KBM-7 (cell line): ENCODE measurements at places on chromosomes 2 and 18.

GRCh38 chr2:149068996-149069888, 30.7 kb downstream of the LYPD6B start:
- DNase-seq = no peak

DNA sequence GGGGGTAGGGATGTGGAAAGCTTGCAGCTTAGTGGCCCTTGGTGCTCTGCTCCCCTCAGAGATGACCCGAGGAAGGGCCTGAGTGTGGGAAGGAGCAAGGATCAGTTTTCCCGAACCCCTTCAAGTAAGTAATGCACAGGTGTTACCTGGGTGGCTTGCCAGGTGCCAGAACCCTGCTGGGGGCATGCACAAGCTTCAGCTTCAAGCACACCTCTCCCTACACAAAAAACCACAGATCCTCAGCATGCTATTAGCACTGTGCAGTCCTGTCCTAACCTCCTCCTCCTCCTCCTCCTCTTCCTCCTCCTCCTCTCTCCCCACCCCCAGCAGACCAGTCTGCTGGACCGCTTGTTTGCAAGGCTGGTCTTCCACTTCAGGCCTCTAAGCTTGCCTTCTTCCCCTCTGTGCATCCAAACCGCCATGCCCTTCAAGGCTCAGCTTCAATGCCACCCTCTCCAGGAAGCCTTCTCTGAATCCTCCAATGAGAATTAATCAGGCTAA, 114.8 kb downstream of the ACAA2 start:
- no peak for DNase-seq

DNA sequence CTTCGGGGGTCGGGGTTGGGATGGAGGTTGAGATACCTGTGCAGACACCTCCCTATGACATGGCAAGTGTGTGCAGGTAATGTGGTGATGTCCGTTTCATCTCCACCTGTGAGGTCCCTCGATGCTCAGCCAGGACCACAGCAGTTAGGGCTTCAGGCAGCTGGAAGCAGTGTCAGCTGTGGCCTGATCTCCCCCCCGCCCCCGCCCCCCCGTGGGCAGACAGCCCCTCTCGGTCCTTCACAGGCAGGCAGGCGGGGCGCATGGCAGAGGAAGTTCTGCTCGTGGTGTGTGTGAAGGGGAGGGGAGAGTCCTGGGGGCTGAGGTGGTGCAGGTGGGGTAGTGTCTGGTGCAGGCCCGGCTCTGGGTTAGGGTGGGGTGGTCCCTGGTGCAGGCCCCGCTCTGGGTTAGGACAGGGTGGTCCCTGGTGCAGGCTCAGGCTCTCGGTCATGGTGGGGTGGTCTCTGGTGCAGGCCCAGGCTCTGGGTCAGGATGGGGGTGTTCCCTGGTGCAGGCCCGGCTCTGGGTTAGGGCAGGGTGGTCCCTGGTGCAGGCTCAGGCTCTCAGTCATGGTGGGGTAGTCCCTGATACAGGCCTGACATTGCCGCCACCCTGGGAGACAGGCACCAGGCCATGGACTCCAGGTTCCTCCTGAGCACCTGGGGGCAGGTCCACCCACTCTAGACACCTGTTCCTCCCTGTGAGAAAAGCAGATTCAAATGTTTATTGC, 94.3 kb downstream of the NFATC1 start:
- no peak for DNase-seq

GRCh38 chr18:13568443-13569392, 157.6 kb downstream of the FAM210A start:
- no peak for DNase-seq

DNA sequence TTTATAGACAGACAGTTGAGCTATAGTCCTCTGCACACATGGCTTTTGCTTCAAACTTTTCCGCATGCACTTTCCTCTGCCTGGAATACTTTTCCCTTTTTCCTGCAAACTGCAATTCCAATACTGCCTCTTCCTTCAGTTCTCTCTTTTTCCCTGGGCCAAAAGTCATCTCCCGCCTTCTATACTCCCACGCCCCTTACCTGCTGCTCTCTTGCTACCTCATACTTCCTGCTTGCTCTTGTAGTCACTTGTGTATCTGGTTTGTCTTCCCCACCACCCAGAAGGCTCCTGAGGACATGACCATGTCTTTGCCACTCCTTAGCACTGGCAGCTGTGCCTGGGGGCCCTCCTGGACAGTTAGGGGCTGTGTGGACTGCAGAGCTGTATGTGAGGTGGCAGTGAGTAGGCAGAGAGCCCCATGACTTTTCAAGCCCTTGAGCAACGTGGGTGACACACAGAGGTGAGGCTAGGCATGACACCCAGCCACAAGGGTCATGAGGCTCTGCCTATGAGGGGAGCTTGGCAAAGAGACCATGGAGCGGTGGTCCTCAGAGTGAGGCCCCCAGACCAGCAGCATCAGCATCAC, 23.2 kb downstream of the SPEG start:
- no peak for DNase-seq

DNA sequence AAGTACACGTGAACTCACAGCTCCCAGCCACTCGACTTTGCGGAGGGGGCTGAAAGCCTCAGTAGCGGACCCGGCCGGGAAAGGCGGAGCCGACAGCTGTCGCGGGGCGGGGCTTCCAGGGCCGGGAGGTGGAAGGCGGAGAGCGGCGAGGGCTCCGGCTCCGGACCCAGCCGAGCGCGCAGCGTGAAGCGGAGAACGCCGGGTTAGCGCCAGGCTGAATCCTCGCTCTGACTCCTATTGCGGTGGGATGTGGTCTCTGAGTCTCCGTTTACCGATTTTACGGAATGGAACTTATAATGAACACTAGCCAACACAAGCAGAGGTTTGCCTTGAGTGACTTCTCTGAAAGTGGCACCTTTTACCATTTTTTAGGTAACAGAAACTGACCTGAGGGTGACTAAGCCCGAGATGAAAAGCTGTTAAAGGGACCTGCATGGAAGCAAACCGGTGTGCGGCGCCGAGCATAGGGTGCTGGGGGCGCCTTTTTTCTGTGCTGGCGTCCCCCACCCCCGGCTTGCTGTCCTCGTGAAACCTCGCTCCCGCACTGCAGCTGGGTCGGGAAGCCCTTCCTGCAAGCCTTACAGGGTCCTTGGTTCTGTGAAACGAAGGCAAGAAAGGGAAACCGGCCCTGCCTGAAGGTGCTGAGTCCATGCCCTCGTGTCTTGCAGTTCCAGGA, 72.9 kb downstream of the EN1 start:
- DNase-seq = no peak

GRCh38 chr2:15177103-15177502, 384.0 kb downstream of the NBAS start:
- DNase-seq = peak; percentile 49

DNA sequence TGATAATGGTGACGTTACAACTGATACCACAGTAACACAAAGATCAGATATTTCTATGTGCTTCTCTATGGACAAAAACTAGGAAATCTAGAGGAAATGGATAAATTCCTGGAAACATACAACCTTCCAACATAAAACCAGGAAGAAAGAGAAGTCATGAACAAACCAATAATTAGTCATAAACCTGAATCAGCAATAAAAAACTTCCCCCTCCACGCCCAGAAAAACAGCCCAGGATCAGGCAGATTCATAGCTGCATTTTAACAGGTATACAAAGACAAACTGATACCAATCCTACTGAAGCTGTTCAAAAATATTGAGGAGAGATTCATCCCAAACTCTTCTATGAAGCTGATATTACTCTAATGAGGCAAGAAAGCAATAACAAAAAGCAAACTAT, 1535.2 kb upstream of the LRRTM1 start:
- no peak for DNase-seq

DNA sequence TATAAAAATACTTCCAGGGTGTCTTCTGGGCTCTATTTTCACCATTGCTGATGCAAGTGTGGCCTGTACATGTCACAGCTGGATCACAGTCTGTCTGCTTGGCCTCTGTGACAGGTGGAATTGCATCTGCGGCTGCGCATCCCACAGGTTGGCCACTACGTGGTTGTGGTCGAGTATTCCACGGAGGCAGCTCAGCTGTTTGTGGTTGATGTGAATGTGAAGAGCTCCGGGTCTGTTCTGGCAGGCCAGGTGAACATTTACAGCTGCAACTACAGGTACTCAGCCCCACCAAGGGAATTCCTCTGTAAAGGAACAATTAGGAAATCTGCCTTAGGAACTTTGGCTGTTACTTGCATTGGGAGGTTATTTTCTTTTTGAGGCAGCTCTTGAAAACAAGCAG, 144.5 kb downstream of the LAMA3 start:
- DNase-seq = no peak

- DNase-seq = no peak
These were observed 58.3 kb downstream of the FEZ2 start for GRCh38 chr2:36539631-36540030.
